ENCODE measurements at places on chromosomes 2 and 18.

- DNase-seq = no peak
Observed at GRCh38 chr2:180071797-180072196, 64.7 kb upstream of the CWC22 start.

DNA sequence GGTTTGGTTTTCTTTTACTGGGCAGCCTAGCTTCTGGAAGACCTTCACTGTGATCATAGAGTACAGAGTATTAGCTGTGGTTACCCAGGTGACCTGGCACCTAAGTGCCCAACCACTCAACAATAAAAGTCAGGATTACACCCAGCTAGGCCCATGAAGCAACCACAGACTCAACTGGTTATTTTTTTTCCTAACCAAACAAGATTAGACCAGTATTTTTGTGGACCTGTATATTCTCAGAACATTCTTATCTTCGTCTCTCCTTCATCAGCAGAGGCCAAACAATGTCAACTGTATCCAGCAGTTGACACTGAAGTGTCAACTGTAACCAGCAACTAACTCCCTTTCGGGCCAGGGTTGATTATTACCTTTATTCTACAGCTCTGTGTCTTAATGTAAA, 289.2 kb upstream of the SLC39A10 start:
- DNase-seq = no peak

GRCh38 chr2:146135245-146135644, 1615.3 kb upstream of the ZEB2 start:
- no peak for DNase-seq

DNA sequence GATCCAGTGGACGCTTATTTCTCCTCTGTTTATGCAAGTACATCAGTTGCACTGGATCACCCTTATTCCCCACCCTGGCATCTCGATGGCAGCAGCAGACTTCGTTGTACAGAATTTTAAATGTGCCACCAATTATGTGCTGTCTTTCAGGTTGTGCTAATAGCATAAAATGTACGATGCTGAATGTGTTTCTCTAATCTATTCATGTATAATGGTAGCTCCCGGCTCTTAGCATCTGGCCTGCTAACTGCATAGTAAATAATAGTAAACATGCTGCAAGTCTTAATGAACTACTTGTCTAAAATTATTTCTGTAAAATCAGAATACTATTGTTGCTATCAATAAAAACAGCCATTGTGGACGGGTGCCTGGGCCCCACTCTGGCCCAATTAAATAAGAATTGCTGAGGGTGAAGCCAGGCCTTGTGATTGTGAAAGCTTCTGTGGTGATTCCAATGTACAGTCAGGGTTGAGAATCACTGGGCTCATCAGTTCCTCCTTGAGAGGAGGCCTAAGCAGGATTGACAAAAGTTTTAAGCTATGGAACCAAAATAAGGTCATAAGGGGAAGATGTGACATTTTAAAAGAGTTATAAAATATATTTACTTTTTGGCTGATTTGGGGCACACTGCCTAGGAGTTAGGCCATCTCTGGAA, 14.4 kb upstream of the MYO3B start:
- no peak for DNase-seq

DNA sequence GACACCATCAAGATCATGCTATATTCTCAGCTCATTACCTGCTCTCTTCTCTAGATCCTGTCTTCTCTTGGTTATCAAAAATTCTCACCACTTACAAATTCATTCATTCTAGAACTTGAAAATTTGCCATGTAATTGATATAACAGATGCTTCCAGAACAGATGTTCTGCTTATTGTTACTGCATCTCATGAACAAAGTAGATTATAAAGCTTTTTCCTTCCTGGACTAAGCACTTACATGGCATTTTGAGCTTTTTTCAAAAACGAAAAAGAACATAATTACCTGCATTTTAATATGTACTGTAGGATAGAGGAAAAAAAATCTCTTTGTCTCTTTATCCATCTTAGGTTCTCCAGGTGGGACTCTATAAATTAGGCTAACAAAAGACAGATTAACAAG, 79.6 kb upstream of the CREB1 start:
- no peak for DNase-seq

- no peak for DNase-seq
Observed at GRCh38 chr2:59887366-59887765, 666.1 kb downstream of the BCL11A start.

DNA sequence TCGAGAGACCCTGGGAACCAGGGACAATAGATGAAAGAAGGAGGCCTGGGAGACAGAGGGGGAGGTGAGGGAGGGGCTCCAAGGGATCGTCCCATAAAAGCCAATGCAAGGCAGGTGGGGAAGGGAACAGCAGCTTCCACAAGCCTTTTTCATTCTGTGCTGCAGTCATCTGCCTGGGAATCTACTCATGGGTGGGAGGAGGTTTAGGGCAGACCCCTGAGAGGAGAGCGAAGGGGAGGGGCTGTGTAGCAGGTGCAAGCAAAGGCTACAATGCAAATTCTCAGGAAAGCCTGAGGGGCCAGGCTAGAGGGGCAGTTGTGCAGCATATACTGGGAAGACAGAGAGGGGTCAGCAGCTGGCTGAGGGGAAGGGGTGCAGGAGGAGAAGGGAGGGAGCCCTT, 135.4 kb downstream of the SETBP1 start:
- DNase-seq = no peak

DNA sequence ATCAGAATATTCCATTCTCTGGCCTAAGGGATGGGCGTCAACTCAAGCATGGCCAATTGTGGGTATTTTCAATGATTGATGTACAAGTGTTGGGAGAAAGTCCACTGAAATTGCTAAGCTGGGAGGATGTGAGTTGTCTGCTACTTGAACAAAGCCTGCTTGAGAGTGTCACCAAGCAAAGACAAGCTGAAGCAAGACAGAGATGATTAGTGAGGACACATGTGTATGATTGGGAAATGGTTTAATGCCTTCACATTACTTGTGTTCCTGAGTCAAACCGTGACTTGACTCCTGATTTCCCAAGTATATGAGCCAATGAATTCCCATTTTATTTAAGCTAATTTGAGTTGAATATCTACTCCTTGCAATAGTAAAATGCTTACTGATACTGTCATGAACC, 23.7 kb upstream of the NRP2 start:
- no peak for DNase-seq

DNA sequence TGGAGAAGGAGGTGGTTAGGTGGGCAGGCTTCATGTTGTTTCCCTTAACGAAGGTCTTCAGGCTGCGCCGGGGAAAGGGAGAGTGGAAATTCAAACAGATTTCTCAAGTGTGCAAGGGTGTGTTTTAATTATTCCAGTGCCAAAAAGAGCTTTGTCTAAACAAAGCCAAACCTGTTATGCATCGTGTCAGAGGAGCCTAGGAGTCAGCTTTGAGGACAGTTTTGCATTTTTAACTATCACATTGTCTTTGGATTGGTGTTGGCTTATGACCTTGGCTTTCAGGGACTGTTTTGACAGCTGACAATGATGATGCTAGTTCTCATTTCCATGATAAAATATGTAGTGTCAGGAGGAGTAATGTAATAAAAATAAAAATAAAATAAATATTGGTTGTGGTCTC, 144.8 kb downstream of the LDLRAD4 start:
- no peak for DNase-seq

GRCh38 chr2:126769118-126769517, 113.2 kb downstream of the GYPC start:
- DNase-seq = no peak

DNA sequence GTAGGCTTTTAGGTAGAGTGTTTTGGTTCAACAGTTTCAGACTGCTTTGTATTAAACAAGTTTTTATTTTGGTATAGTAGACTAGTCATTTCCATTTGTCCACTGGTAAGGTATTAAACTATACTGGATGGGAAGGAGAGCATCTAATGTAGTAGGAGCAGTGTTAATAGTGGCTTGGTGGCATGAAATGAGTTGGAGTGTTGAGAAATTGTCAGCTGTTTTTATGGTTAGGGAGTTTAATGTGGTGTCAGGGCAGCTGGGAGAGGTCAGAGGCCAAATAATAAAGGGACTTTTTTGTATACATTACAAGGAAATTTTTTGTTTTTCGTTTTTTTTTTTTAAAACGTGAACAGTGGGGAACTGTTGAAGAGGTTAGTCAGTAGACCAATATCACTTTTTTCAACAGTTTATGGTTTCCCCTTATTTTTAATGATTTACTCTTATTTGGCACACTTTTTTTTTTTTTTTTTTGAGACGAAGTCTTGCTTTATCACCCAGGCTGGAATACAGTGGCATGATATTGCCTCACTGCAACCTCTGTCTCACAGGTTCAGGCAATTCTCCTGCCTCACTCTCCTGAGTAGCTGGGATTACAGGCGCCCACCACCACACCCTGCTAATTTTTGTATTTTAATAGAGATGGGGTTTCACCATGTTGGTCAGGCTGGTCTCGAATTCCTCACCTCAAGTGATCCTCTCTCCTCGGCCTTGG, 21.2 kb downstream of the ACTR3 start:
- DNase-seq = no peak

DNA sequence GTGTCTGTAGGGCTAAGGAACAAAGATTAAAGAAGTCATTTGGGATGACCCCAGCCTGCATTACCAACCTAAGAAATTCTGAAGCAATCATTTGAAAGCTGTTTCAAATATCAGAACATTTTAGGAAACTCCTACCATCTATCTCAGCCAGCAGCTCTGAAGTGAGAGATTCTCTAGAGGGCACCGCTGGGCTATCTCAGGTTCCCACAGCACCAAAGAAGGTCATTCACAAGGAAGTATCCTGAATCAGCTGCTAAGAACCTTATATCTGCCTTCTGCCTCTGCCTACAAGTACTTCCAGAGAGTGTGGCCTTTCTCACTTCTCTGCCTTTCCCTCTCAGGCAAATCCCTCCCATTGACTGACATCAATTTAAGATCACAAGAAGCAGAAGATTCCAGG, 13.4 kb upstream of the EVA1A start:
- no peak for DNase-seq

- DNase-seq = no peak
Observed at GRCh38 chr2:119134775-119135174, 23.8 kb downstream of the C1QL2 start.

- no peak for DNase-seq
Observed at GRCh38 chr2:195009202-195009601, 647.8 kb upstream of the SLC39A10 start.

GRCh38 chr2:190173392-190173791, 110.9 kb upstream of the MSTN start:
- no peak for DNase-seq

GRCh38 chr2:120957905-120958304, 222.2 kb downstream of the GLI2 start:
- no peak for DNase-seq

GRCh38 chr18:10798727-10799550, 273.1 kb downstream of the NAPG start:
- no peak for DNase-seq

DNA sequence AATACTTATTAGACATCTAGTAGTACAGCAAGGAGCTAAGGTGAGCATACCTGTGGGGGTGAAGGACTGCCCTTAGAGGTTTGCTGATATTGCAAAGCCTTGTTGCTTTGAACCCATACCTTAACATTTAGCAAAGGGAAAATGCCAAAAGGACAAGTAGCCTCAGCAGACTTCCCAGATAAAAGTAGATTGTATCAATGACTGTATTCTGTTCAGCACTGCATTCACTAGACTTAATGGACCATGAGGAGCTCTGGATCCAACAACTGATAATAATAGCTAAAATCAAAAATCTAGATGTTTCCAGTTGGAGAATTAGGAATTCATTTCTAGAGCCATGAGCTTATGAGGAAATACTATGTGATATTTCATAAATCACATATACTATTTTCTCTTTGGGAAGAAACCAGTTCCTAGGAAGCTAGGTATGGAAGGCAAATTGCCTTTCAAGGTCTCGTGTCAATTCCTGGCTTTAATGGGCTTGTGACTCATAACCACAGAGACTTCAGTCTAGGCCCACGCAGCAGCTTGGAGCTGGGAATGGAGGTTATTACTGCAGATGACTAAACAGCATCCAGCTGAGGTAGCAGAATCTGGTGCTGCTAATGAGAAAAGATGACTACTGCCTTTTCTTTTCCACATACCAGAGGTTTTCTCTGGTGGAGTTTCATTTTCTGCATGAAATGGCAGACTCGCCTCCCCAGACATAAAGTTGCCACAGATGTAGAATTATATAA, 191.2 kb upstream of the NABP1 start:
- no peak for DNase-seq

DNA sequence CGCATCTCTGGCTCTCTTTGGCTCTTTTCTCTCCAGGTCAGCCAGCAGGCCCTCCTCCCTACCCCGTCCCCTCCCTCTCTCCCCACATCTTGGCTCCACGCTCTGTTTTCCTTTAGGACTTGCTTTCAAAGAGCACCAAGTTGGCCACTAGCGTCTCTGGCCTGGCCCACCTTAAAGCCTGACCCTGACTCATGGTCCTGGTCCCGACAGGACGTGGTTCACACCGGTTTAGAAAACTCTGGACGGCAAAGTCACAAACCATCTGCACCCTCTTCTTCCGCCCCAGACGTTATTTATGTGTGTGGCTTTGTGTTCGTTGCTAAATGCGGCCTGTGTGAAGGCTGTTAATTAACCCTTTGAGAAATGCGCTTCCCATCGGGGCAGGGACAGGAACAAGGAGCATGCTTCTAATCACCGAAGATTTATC, 169.0 kb upstream of the HAAO start:
- no peak for DNase-seq

GRCh38 chr2:151757861-151758260, 23.6 kb upstream of the NEB start:
- DNase-seq = no peak

DNA sequence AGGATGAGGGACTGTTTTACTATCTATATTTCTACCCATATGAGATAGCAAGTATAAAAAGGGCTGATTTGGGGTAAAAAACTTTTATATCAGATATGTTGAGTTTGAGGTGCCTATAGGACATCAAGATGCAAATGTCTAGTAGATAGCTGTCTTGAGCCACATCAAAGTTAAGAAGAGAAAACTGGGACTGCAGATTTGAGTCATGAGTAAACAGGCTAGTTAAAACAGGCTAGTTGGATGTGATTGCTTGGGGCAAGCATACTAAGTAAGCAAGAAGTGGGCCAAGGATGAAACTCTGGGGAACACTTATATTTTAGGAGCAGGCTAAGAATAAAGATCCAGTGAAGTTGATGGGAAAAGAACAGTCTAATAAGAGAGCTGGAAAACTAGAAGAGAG, 2.8 kb upstream of the SCRN3 start:
- no peak for DNase-seq
